T-helper 9 cell (primary cell): ENCODE measurements at places on chromosomes 11 and 22.

GRCh38 chr22:39731481-39731880, 160.9 kb downstream of the CACNA1I start:
- no peak for DNase-seq

DNA sequence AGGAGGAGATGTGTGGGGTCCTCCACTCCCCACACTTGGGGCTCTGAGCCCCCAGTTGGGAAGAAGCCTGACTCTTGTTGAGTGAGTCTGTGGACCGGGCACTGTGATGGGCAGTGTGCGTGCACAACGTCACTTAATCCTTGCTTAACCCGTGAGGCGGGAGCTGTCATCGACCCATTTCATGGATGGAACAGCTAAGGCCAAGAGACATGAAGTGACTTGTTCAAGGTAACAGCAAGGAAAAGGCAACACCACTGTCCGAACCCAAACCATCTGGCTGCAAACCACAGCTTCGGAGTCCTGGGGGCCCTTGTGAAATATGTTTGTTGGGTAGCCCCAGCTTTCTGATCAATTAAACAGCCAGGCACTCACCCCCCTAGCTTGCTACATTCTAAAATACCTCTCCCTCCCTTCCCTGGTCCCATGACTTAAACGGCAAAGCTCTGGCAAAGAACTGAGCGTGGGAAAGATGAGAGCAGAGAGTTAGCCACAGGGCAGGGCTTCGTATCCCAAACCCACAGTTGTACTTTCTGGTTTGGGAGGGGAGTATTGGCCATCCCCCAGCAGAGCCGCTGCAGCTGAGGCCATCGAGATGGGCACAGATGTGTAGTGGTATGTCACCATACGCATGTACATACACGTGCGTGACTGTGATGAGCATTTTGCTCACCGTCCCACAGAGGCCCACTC, 26.3 kb downstream of the FADS2 start:
- no peak for DNase-seq

DNA sequence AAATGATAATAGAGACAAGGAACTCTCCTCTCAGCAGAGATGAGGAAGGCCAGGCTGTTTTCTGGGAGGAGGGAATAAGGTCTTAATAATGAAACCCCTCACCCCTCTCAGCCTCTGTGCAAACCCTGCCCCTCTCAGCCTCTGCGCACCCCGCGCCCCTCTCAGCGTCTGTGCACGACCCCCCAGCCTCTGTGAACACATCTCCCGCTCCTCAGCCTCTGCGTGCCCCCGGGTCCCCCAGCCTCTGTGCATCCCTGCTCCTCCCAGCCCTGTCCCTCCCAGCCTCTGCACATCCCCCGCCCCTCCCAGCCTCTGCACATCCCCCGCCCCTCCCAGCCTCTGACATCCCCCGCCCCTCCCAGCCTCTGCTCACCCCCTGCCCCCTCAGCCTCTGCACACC, 837.8 kb downstream of the TBC1D22A start:
- DNase-seq: no peak

DNA sequence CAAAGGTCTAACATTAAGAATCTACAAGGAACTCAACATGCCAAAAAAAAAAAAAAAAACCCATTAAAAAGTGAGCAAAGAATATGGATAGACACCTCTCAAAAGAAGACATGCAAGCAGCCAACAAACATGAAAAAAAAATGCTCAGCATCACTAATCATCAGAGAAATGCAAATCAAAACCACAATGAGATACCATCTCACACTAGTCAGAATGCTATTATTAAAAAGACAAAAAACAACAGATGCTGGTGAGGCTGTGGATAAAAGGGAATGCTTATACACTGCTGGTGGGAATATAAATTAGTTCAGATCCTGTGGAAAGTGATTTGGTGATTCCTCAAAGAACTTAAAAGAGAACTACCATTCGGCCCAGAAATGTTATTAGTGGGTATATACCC, 257.7 kb upstream of the PLET1 start:
- no peak for DNase-seq

DNA sequence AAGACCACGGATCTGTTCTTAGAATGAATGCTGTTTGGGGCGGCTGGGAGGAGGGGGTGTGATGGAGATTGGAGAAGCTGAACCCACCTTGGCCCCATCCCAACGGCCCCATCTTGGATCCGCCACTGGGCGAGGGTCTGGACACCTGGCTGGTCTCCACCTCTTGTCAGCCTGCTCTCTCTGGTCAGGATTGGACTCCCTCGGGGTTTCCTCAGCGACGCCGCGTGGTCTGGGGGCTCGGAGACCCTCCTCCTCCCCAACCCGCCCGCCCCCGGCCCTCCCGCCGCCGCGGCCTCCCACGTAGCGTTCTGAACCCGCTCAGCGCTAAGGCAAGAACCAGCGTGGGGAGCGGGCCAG, 4.3 kb upstream of the FLI1 start:
- no peak for DNase-seq

DNA sequence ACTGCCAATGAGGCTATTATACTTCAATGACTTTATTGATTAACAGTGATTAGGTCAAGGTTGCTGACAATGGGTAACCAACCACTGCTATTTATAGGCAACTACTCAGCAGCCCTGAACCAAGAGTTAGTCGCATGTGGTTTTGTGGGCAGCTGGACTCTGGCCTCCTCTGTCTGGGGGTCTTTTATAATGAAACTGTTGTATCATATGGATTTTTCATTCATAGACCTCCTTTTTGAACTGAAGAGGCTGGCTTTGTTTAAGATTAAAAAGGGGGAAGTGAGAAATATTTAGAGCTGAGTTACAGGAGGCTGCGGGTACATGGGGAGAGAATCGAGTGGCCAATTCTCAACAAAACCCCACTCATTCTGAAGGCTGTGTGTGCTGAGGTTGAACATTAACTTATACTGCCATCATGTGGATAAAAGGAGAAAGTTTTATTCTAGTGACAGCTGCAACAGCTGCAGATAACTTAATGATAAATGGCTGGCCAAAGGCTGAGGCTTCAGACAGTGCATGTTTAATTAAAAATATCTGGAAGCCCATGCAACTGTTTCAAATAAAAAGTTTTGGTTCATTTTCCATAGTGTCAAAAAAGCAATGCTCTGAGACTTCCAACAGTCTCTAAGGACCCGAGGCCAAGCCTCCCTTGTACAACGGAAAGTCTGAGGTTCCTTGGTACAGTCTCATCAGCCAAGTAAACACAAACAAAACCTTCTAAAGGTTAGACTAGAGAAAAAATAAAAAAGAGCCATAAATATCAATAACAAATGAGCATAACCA, 682.6 kb downstream of the KCNA4 start:
- DNase-seq: no peak

GRCh38 chr11:19800162-19800561, 87.5 kb downstream of the NAV2 start:
- DNase-seq: no peak
